T-helper 1 cell (primary cell): ENCODE measurements at places on chromosomes 7 and 10.
A peak's percentile ranks its signal among the peaks of the same experiment; 100 is the strongest.

DNA sequence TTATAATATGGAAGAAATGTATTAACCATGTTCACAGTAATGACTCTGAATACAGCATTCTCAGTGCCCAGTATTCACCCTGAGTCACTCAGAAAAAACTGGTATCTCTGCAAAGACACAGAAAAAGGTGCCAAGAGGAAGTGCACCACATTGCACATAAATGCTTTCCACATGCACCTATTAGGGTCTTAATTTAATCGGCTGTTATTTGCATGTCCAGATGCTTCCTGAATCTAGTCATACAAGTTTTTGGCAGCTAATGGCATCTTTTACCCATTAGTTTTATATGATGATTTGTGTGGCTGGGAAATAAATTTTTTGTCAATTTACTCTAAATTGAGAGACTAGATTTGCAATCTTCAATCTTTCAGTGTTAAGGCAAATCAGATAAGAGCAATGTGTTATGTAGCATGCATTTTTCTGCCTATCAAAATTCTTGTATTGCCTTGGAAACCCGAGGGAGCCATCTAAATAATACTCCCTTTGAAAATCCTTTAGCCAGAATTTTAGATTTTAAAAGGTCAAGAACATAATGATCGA is 58.2 kb downstream of the ZNF680 start:
- no peak for DNase-seq

DNA sequence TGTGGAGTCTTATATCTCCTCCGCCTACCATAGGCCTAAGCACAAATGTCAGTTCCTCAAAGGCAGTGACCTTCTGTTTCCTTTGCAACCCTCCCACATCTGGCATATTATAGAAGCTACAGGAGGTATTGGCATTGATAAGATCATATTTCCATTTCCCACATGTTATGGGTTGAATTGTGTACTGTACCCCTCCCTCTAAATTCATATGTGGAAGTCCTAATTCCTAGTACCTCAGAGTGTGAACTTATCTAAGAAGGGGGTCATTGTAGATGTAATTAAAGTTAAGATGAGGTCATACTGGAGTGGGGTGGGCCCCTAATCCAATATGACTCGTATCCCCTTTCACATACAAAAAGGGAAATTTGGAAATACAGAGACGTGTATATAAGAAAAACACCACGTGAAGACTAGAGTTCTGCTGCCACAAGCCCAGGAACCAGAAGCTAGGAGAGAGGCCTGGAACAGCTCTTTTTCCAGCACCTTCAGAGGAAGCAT is 6.1 kb upstream of the LAMB4 start:
- DNase-seq, result no peak

DNA sequence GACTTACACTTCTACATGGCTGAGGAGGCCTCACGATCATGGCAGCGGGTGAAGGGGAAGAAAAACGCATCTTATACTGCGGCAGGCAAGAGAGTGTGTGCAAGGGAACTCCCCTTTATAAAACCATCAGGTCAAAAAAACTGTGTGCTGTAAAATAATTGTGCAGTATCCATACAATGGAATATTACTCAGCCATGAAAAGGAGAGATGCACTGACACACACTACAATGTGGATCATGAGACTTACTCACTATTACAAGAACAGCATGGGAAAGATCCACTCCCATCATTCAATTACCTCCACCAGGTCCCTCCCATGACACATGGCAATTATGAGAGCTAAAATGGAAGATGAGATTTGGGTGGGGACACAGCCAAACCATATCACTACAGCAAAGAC is 27.2 kb upstream of the CARD11 start:
- no peak for DNase-seq

- DNase-seq, result no peak
These were observed 377.6 kb downstream of the DNAJB6 start for GRCh38 chr7:157714166-157715070.

GRCh38 chr7:55130395-55131141 is 111.8 kb downstream of the EGFR start:
- DNase-seq, result no peak

- no peak for DNase-seq
These were observed 1.9 kb upstream of the ITPRIP start for GRCh38 chr10:104340111-104340526.

DNA sequence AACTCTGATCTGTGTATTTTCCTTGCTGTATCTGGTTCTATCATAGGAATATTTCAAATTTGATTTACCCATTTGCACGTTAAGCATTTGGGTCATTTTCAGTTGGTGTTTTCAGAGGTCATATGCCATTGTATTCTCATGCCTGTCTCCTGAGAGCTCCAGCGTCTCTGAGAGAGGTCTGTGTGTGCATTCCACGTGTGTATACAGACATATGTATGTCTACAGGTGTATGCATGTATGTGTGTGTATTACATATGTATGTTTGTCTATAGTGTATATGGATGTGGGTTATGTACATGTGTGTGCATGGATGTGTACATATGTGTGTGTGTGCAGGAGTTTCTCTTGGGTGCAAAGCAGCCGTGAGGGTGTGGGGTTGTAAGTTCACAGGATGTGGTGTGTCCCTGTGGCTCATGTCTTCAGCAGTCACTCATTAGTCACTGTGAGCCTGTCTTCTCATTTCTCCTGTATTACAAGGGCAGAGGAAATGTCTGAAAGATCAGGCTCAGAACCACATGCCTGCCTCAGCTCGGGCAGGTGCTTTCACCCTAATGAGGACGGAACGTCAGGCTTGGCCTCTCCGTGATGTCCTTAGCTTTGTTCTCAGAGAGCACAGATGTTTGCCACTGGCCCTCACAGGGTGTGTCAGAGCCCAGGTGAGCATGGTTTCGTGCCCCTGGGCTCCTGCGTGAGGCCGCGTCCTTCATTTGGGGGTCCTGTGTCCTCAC is 101.6 kb downstream of the NKX6-2 start:
- peak; percentile 3 for DNase-seq

DNA sequence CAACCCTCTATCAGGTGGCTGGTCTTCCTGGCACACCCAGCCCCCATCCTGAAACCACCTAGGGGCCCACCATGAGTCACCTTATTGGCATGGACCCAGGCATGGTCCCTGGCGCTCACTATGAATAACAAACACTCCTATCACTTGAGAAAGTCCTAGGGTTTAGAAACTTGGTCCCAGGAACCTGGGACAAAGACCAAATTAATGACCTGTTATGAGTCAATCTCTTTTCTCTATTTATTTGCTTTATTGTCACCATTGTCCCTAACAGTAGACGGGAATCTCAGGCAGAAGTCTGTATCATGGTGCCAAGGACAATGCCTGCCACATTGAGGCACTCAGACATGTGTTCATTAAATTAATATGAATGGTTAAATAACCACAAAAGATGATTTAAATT is 599.6 kb upstream of the C7orf33 start:
- no peak for DNase-seq

DNA sequence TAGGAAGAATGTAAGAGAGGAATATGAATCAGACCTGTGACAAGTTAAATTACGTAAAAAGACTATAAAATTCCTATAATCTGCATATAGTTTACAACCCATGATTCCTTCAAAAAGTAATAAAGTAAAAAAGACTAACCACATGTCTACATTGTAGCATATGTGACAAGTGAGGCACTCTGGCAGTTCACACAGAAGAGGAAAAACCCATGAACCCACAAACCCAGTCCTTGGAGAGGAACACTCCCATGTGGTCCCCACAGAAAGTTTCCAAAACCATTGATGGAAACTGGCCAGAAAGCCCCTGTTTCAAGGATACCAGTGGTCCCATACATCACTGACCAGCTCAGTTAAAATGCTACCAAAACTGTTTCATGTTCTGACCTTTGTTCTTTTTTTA is 15.7 kb downstream of the KDM7A start:
- DNase-seq, result no peak

DNA sequence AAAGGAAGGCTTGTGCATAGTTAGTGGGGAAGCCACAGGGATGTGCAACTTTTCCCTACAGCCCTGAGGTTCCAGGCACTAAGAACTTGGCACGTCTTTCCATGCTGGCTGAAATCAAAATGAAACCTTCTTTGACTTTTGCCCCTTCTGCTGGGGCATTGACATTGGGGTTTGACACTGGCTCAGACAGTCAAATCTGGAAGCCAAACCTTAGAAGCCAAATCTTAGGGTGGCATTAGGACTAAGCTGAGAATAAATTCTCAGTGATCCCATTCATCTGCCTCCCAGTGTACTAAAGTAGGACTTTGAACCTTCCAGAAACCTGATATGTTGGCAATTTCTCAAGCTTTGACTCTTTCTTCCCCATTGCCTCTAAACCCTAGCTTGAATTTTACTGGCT is 31.3 kb upstream of the INSYN2A start:
- no peak for DNase-seq

DNA sequence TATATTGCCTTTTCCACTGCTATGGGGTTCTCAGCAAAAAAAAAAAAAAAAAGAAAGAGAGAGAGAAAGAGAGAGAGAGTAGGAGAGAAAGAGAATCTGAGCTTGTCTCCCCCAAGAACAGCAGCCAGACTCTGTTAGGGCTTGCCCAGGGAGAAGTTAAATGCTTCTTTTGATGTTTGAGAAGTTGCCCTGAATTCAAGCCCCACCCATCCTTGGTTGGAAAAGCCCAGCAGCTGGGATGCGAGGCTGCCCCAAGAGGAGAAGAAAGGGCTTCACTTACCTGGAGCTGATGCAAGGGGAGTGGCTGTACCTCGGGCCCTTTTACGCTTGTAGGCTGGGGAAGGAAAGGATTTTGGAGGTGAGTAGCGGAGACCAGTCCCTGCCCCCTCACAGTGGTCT is 20.9 kb upstream of the MGMT start:
- no peak for DNase-seq

DNA sequence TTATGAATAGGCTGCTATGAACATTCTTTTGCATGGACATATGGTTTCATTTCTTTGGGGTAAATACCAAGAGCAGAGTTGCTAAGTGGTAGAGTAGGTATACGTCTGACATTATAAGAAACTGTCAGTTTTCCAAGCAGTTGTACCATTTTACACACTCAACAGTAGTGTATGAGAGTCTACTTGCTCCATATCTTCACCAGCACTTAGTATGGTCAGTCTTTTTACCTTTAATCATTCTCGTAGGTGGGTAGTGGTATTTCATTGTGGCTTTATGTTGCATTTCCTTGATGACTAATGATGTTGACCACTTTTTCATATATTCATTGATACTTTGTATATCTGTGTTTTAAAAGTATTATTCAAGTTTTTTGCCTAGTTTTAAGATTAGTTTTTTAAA is 45.1 kb downstream of the POU6F2 start:
- no peak for DNase-seq

- no peak for DNase-seq
These were observed 51.1 kb downstream of the EXOC4 start for GRCh38 chr7:133303931-133304330.

DNA sequence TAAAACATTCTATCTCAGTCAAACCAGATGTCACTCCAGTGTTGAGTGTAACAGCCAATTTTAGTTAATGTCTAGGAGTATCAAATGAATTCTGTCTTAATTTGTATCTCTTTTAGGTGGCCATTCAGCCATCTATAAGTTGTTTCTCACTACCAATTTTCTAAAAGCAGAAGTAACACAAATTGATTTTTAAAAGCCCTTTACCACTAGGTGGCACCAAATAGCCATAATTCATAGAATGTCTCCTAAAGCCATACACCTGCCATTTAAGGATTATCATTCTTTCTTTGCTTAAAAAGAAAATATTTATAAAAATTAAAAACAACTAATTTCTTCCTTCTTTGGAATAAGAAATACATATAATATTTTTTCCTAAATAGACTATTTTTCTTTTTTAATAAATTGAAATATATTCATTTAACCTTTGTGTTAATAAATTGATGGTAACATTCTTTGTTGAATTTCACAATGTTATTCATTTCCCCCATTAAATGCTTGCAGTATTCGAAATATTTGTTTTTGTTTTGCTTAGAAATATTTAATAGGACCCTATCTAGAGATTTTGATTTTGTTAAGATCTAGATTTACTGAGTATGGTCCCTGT is 107.8 kb upstream of the PPP1R3A start:
- DNase-seq, result no peak

- no peak for DNase-seq
These were observed 45.1 kb upstream of the LRRC4 start for GRCh38 chr7:128076196-128076795.

DNA sequence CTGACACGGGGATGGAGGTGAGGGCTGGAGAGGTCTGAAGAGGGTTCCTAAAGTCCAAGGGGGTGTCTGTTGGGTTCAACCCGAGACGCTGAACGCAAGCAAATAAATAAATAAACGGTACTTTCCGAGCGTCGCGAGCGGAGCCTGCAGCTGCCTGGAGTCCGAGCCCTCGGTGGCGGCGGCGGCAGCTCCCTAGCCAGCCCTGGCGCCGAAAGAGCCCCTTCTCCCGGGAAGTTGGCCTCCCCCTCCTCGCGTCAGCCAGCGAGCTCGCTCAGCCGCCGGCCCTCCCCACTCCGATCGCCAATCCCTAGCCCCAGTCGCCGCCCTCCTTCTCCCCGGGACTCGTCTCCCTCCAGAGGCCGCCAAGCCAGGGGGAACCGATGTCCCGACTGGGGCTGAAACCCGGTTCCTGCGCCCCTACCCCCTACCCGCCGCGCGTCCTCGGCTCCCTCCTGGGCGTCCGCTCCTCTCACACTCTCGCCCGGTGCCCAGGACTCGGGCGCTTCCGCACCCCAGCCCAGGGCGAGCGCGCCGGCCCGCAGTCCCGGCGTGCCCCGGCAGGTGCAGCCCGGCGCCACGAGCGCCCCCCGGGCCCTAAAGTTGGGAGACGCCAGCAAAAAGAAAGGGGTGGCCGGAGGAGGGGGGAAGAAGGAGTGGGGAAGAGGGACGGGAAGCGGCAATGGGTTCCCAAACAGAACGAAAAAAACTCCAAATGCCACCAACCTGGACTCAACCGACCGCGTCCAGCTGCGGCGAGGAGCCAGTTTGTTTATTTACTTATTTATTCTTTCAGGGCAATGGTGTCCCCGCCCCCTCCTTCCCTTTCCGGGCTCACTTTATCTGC is at the start of gene GFRA1:
TSS of gene GFRA1 (minus strand) at position 767 of the 844 bp plus-strand sequence. CDS start 1,177 bp downstream, outside the sequence.
- DNase-seq, result no peak

GRCh38 chr7:21962677-21963076 is 17.0 kb upstream of the CDCA7L start:
- DNase-seq, result no peak

GRCh38 chr10:12658526-12658925 is 309.2 kb downstream of the CAMK1D start:
- no peak for DNase-seq

DNA sequence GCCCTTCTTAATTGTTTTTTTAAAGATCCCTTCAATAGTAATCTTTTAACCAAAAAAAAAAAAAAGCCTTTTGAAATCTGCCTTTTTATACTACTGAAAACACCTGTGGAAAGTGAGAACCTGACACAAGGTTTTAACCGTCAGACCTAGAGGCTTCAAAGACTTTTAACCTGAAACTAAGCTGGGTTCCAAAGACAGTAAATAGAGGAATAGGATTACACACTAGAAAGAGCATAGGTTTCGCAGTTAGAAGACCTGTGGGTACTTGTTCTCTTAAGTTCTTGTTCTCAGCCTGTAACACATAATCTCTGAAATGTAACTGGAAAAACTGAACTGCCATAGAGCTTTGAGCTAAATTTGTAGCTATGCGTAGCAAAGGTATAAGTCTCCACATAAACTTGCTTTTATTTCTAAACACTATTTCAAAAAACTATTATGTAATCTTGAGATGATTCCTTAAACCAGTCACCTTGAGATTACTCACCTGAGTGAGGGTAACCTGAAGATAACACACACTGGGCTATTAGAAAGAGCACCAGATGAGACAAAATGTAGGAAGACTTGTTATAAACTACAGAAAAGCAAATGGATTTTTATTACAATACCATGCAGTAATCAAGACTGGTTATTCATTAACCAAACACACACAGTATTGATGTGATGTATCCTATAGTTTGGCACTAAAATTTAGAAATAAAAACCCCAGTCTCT is 196.6 kb upstream of the FRMD4A start:
- DNase-seq, result no peak

- DNase-seq, result no peak
These were observed 17.2 kb downstream of the RET start for GRCh38 chr10:43094085-43094484.
